ENCODE measurements at places on chromosomes 4 and X.

DNA sequence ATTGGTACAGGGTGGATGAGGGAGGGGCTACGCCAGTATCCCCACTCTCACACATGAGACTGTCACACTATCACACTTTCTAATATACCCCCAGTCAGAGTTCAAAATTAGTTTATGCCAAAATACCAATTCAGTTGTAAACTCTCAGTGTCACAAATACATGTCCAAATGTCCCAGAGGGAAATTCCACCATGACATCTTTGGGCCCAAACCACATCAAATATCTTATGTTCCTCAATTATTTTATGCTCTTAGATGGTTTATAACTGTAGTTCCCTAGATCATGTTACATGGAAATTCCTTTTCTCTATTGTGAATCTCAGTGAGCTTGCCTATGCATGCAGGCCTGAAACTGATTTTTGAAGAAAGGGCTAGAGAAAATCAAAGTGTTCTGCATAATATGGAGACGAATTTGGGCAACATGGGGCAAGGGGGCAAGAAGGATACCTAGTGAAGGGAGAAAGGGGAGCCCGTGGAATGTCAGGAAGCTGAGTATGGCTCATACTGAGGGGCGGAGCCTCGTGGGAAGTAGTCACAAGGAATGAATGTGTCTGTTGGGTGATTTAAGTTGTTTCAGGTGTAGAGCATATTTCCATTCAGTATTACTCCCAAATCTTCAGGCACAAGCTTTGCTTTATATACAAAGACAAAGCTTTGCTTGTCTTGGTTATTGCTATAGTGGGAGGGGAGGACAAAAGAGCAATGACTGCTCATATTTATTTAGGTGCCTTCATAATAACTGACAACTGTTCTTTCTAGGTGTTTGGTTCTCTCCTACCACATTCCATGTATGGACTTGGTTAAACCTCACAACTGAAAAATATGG, 40.8 kb downstream of the CLNK start:
- DNase-seq = peak; percentile 77

GRCh38 chr4:151407466-151408379, 1.3 kb upstream of the FHIP1A start:
- DNase-seq = no peak

GRCh38 chr4:81881855-81882621, 410.3 kb upstream of the RASGEF1B start:
- DNase-seq = no peak

DNA sequence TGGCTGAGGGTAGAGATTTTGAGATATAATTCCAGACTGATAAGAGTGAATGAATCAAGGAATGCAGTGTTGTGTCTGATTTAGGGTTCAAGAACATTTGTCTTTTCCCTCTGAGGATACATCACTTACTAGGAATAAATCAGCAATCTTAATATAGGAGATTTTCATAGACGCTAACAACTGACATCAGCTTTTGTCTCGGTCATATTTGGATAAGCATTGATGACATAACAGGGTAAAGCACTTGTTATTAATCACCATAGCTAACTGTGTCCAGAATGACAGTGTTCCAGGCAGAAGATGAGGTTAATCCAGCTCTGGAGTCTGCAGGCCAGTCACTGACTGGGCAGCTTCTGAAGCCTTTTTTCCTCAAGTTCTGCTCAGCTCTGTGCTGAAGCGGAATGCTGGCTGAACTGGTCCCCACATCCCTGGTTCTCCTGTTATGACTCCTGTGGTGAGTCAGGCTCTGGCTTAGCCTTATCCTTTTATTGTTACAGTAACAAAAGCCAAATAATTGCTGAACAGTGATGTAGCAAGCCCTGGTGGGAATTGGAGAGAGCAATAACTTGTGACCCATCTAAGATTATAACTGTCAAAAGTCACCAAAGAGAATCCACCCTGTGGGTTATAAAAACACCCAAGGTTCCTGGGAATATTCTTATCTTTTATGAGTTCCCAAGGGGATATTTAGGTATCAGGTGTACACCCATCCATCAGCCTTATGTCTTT, 41.8 kb downstream of the FNIP2 start:
- DNase-seq = peak; percentile 93

DNA sequence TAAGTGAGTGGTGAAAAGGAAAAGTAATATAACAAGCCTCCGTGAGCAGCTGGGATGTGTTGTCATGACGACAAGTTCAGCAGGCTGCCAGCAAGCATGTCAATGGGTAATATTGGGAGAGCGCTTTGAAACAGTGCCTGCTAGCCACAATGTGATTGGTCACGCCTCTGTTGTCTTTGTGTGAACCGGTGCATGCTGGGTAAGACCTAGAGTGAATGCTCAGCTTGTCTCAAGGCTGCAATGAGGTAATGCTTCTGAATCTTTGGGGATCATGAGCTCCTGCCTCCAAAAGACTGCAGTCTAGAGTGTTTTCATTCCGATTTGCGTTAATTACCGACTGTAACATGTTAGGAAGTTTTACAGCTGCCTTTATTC, 54.9 kb downstream of the STOX2 start:
- peak; percentile 10 for DNase-seq

GRCh38 chrX:115622534-115622933, 61.6 kb downstream of the PLS3 start:
- DNase-seq = no peak

- peak; percentile 34 for DNase-seq
Observed at GRCh38 chrX:5220421-5220820, 1008.2 kb downstream of the NLGN4X start.

GRCh38 chr4:186762361-186762760, 38.7 kb upstream of the FAT1 start:
- no peak for DNase-seq

GRCh38 chr4:29081234-29081955, 1638.8 kb upstream of the PCDH7 start:
- DNase-seq = peak; percentile 5

- DNase-seq = no peak
Observed at GRCh38 chr4:183030823-183031222, 68.2 kb upstream of the WWC2 start.

DNA sequence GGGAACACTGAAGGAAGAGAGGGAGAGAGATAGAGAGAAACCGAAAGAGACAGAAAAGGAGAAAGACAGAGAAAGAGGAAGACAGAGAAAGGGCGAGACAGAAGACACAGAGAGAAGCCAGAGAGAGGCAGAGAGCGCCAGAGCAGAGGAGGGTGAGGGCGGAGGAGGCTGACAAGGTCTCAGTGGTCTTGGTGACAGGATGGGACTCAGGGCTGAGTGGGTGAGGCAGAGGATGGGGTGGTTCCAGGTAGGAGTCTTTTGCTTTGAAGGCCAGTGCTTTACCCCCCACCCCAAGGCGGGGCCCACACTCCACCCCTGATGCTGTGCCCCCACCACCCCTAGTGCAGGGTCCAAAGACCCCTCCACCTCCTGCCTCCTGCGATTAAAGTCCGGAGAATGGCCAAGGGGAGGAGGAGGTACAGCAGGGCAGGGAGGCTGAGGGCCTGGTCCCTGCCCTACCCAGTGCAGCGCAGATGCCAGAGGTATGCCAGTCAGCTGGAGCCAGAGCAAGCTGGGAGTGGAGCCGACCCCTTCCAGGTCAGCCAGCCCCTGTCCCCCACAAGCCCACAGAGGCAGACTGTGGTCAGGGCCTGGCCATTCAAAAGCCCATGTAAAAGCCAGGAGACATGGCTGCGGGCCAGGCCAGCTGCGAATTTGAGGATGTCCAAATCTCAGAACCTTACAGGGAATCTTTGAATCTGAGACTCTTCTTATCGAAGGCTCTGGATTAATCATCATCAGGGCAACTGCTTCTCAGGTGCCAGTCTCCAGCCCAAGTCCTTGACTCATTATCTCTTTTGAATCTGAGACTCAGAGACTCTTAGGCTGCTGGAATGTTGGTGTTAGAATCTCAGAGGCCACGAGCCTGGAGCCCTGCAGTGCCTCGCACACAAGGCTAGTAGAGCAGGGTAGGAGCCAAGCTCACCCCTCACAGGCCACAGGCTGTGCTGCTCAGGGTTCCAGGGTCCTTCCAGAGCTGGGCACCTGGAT, 758 bp downstream of the IQSEC2 start:
- DNase-seq = peak; percentile 64

DNA sequence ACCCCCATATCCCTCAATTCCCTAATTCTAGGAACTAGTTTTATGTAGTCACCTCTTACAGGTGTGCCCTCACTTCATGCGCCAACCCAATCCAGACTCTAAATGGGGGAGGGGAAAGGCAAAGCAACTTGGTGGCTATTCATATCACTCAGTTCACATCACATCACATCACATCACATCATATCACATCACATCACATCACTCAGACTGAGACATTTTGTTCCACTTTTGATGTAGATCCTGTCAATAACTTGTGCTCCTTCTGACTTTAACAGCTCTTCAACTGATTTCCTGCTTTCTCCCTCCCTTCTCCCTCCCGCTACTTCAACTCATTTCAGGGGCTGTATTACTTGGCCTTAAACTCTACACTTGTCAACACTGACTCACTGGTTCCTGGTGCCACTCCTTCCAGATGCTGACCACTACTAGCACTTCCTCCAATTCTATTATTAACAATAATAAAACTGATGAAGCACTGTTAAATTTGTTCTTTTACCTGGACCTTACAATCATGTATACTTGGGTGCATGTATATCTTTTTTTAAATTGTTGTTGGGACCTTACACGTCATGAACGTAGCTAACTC, 29.1 kb upstream of the PLS3 start:
- peak; percentile 50 for DNase-seq

- no peak for DNase-seq
Observed at GRCh38 chr4:55440786-55441185, 45.0 kb downstream of the TMEM165 start.

DNA sequence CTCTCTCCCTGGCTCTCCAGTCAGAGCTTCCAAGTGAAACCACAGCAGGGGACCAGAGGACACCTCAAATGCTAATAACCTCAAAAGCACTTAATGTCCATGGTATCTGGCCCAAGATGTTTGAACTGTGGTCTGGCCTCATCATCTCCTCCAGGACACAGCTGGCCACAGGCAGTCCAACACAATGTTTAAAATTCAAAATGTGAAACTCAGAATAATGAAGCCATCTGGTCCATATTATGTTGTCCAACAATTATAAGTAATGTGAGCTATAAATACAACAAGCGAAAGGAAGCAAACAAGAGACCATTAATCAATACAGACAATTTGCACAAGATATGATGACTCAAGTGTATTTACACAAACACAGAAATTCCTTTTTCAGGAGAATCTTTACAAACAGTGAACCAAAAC, 90.7 kb upstream of the S100G start:
- no peak for DNase-seq

GRCh38 chr4:4420421-4420820, 33.5 kb downstream of the NSG1 start:
- no peak for DNase-seq

- no peak for DNase-seq
Observed at GRCh38 chr4:139920486-139921002, 233.4 kb downstream of the MAML3 start.

GRCh38 chrX:44881549-44881948, 8.6 kb downstream of the KDM6A start:
- DNase-seq = no peak

GRCh38 chrX:10356979-10357378, 200.2 kb downstream of the CLCN4 start:
- peak; percentile 31 for DNase-seq

- peak; percentile 14 for DNase-seq
Observed at GRCh38 chr4:36385951-36386571, 104.6 kb downstream of the DTHD1 start.

- DNase-seq = no peak
Observed at GRCh38 chrX:109774136-109774535, 41.1 kb upstream of the ACSL4 start.

DNA sequence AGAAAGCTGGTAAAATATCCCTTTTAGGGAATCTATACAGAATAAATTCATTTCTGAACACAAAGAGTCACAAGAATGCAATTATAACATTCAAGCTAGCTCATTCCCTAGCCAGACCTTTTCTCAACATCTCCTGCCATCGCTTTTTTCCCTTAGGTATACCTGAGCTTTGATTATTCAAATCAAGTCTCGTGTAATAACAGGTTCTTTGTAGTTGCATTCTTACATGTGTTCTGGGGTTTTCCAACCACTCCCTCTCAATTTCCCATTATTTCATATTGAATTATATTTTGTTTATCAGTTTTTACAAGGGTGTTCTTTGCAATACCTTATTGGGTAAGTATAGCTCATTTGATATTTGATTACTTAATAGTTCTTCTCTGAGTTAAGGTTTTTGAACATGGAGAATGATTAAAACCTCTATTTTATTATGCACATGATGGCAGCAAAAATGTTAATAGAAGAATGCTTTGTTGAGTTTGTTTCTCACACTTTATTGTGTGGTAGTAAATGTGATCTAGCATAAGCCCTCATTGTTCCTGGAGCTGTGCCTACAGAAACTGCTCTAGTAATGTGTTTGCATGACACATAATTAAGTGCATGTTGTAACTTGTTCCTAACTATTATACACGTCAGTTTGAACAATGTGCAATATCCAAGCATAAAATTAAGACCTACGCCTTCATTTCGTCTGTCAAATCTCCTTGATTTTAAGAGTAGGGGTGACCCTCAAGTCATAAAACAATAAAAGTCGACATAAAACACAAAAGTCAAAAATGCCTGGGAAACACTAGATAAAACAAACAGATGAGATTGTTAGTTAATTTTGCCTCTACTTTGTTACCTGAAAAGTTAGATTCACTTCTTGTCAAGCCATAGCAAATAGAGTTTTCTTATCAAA, 124.0 kb upstream of the POF1B start:
- DNase-seq = no peak

GRCh38 chrX:80808881-80809411, 731 bp downstream of the BRWD3 start:
- DNase-seq = no peak

- DNase-seq = no peak
Observed at GRCh38 chr4:6971536-6972374, 62.1 kb downstream of the TBC1D14 start.

- DNase-seq = no peak
Observed at GRCh38 chrX:149979126-149979644, 40.9 kb upstream of the EOLA2 start.

GRCh38 chrX:69627744-69628143, 11.8 kb downstream of the EDA start:
- peak; percentile 59 for DNase-seq

DNA sequence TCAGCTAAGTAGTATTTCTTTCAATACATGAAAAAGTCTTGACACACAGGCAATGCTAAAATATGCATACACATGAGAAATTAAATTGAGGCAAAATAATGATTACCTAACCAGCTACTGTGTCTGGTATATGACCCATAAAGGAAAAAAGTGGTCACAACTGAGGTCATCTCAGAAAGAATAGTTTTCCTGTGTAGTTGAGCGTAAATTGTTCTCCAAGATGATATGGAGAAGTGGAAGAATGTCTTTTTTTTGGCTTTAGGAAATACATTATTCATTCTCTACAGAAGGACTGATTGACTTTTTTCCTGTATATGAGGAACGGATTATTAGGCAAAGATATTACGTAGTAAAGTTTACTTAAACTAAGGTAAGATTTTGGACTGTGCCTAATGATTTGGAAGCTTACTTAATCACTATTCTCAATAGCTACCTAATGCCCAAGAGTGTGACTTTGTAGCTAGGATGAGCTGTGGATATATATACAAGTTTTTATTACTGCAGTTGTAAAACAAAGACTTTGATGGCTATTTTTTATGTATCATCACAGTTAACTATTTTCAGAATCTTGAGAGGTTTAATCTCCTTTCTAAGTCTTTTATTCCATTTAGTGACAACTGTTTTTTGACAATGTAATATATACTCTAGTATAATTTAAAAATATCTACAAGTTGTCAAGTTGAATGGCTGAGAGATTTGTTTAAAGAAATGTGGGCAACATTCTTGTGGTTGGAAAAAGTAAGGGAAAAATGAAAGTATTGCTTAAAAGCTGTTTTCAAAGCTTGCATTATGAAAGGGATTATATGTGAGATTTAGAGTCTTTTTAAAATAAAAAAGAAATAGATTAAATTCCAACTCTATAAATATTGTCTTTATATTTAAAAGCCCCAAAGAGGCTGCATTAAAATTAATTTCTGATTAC, 100.2 kb downstream of the PDLIM5 start:
- DNase-seq = no peak
